ENCODE measurements at places on chromosomes 3 and 15.

- DNase-seq = no peak
Observed at GRCh38 chr3:127226457-127226856, 33.5 kb downstream of the PRR23E start.

DNA sequence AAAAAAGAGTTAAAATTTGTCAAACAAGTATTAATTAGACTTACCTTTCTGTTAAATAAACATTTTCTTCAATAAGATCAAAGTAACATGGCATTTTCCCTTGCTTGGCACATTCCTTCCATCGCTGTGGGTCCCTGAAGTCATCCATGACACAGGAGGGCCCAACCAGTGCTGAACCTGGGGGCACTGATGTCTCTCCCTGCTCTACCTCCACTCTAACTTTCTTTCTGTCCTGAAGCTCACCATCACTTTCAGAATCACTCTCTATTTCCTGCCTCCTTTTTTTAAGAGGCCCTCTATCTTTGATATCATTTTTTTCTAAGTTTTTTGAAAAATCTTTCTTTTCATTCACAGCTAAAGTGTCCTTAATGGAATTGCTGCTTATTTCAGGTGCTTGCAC, 43.8 kb downstream of the SETD2 start:
- no peak for DNase-seq

DNA sequence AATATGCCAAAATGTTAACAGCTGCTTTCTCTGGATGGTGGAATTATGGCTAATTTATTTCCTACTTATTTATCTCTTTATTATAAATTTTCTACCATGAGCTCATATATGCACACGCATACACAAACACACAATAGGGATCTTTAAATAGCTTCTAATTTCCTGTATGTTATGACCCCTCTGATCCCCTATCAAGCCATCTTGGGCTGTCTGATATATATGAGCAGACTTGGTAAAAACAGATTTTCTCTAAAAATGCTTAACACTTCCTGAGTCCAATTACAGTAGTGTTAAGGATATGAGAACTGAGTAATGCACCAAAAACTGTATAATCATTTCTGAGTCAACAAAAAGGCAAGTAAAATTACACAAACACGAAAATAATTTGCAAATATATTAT, 52.0 kb upstream of the LMOD3 start:
- DNase-seq = no peak

DNA sequence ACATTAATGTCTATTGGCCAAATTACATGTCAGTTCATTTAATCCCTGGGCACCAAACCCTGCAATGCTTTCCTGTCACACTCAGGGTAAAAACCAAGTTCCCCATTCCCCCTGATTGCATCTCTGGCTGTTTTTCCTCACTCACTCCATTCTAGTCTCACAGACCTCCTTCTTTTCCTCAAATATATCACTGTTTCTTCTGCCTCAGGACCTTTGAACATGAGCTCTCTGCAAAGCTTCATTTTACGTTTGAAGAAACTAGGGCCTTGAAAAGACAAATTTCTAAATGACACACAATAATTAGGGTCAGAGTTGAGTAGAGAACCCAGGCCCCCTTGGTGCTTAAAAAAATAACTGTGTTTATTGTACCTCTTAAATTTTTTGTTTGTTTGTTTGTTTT, 230.6 kb downstream of the THRB start:
- no peak for DNase-seq

DNA sequence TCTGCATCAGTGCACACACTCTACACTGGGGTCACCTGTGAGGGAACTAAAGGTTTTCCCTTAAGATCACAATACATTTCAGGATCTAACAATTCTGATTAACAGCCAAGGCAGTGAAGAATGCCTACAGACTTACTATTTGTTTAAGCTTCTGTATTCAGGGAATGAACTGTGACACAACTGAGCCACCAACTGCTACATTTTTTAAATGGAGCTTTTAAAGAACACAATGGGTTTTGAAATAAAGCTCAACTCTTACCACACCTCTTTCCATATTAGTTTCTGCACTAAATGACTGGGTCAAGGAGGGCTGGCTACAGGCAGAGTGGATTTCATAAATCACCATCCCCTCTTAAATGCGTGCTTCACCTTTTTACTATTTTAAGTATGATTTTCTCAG, 100.2 kb downstream of the TMCC1 start:
- DNase-seq = no peak

GRCh38 chr15:100601163-100601562, 821 bp downstream of the LINS1 start:
- no peak for DNase-seq

GRCh38 chr3:16490062-16490619, 23.4 kb downstream of the RFTN1 start:
- no peak for DNase-seq

Measured in stimulated activated CD4-positive, alpha-beta T cell treated with anti-CD3 and anti-CD28 coated beads, Interleukin-1b, Interleukin-23, amount 100 ng/mL, for 4 hours (primary cell).